ENCODE measurements at places on chromosomes 6 and 20. TPM values are rescaled to one million over a fixed set of nuclear protein-coding genes. Genes with fewer than 3 reads are reported as not detected.

The C6orf52 gene
- total RNA-seq: 0.38 TPM

The OR2J1 gene
- not detected for total RNA-seq

The OR2J3 gene
- total RNA-seq: not detected

The THBD gene
- 27.5 TPM for total RNA-seq

The BPIFA1 gene
- not detected for total RNA-seq

The C6orf15 gene
- total RNA-seq: not detected

All from smooth muscle cell of the coronary artery (primary cell).